Activated T-helper 1 cell treated with anti-CD3 and anti-CD28 coated beads, Interleukin-12 subunit alpha, Interleukin-12 subunit beta, Interleukin-2, Interleukin-4 antibody, amounts not matched to agents 30 ng/mL and 10 ng/mL and 1 ng/mL, durations not matched to agents 14 hours and 24 hours and 36 hours (primary cell): ENCODE measurements at places on chromosomes 4 and X. TPM values are rescaled to one million over a fixed set of nuclear protein-coding genes. Genes with fewer than 3 reads are reported as not detected.
A peak's percentile ranks its signal among the peaks of the same experiment; 100 is the strongest.

GRCh38 chrX:41339148-41339547 is 5.2 kb downstream of the DDX3X start:
- peaks cover 5% of the 10 kb centered on the region for H3K27me3 ChIP-seq
- H3K36me3 ChIP-seq, result peaks cover 55% of the 10 kb centered on the region
- peak overlapping the region; percentile 91 for H3K4me3 ChIP-seq
- peaks cover 40% of the 10 kb centered on the region for H3K4me1 ChIP-seq

DNA sequence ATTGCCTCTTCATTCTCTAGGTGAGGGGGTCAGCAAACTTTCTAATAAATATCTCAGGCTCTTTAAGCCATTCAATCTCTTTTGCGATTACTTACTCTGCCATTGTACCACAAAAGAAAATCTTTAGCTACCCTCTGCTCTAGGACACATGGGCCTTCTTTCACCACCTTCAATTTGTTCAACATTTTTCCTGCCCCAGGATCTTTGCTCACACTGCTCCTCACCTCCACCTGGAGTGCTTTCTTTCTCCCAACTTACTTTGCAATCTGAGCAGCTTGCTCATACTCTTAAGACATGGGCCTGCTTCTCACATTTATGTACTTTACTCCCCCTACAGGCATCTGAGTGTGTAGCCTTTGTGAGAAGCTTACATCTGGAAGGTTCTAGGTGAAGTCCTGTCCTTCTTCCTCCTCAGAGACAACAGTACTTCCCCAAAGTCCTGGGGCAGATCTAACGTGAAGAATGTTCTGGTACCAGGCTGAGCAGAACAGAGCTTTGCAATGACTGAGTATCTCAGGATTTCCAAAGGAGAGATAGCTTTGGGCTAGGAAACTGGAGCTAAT is 55.0 kb upstream of the PRDM5 start:
- H3K4me1 ChIP-seq, result no peaks in the 10 kb centered on the region
- no peak for DNase-seq
- H3K27ac ChIP-seq, result no peak overlapping the region
- no peak overlapping the region for H3K4me3 ChIP-seq

GRCh38 chr4:40196272-40196671 is 559 bp upstream of the RHOH start:
- peak overlapping the region; percentile 95 for H3K4me3 ChIP-seq
- peaks cover 30% of the 10 kb centered on the region for H3K36me3 ChIP-seq
- H3K27me3 ChIP-seq, result no peaks in the 10 kb centered on the region
- peak overlapping the region; percentile 97 for H3K27ac ChIP-seq
- peaks cover 70% of the 10 kb centered on the region for H3K4me1 ChIP-seq
- DNase-seq, result no peak

DNA sequence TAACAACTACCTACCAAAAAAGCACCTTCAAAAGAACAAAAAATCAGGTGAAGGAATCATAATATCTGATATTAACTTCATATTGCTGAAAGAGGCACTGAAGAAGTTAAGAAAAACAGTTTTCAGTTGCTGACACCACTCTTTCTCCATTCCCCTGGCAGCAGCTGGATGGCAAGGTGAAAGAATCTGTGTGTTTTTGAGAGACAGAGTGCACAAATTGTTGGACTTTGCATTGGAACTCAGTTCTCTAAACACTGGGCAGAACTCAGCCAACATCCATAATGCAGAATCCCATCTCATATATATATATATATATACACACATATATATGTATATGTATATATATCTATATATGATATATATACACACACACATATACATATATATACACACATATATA is 408.3 kb upstream of the MAGEC2 start:
- no peaks in the 10 kb centered on the region for H3K36me3 ChIP-seq
- no peaks in the 10 kb centered on the region for H3K4me1 ChIP-seq
- no peak overlapping the region for H3K27ac ChIP-seq
- no peak overlapping the region for H3K4me3 ChIP-seq
- no peak for DNase-seq

GRCh38 chrX:136147976-136148375 is 643 bp downstream of the FHL1 start:
- H3K27ac ChIP-seq, result no peak overlapping the region
- H3K36me3 ChIP-seq, result peaks cover 4% of the 10 kb centered on the region
- peak overlapping the region; percentile 74 for H3K4me3 ChIP-seq
- H3K4me1 ChIP-seq, result peaks cover 20% of the 10 kb centered on the region

DNA sequence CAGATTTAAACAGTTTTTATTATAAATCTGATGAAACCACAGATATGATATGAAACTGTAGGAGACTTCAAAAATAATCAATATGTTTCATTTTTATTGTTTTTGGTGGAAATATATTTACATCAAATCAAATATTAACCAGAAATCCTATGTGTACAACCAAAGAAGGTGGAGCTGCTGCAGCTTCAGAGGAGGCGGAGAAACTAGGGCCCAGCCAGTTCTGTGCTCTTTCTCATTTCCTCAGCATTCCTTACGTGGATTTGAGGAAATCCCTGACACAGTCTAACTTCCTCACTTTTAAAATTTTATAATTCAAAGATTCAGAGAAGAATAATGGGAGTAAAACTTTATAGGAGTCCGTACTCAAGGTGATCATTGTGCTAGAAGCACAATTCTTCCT is 610.7 kb upstream of the CPXCR1 start:
- no peaks in the 10 kb centered on the region for H3K27me3 ChIP-seq
- H3K4me1 ChIP-seq, result no peaks in the 10 kb centered on the region
- H3K36me3 ChIP-seq, result no peaks in the 10 kb centered on the region
- no peak overlapping the region for H3K27ac ChIP-seq
- DNase-seq, result no peak

DNA sequence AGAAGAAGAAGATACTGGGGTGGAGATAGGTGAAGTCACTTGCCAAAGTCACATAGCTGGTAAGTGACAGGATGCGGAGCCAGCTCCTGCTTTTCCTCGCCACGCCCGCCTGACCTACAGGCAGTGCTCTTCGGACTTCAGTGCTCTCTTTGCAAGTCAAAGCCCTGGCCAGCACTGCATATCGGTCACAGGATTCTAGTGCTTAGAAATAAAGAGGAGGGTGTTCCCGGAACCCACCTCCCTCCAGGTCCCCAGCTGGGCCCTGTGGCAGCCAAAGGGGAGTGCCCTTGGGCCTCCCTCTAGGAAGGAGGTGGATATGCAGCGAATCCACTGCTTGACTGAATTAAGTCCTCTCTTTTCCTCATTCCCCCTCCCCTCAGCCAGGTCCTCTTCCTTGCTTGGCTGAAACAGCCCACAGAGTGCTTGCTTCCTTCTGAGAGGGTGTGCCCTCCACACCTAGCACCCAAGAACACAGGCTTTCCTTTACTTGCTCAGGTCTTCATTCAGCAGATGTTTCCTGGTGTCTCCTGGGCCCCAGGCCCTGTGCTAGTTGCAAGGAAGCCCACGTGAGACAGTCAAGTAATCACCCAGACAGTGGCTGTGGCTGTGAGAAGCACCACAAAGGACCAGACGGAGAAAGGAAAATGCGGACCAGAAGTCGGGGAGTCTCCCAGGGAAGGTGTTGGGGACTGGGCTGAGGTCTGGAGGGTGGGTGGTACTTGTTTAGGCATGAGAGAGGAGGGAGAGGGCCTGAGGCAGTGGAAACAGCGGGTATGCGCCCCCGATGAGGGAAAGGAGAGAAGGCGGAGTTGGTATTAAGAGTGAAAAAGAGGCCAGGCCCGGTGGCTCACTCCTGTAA is 14.0 kb upstream of the HMGB3 start:
- no peak overlapping the region for H3K27ac ChIP-seq
- peaks cover 11% of the 10 kb centered on the region for H3K27me3 ChIP-seq
- no peak overlapping the region for H3K4me3 ChIP-seq
- DNase-seq, result no peak

- H3K36me3 ChIP-seq, result no peaks in the 10 kb centered on the region
- DNase-seq, result no peak
- H3K27ac ChIP-seq, result no peak overlapping the region
- H3K27me3 ChIP-seq, result no peaks in the 10 kb centered on the region
Measured at GRCh38 chrX:10239611-10240064, 82.9 kb downstream of the CLCN4 start.

The PLP1 gene
- total RNA-seq, result not detected in 2 replicates

The MCF2 gene
- 0.34 and 0.52 TPM in 2 replicates for total RNA-seq

The CTAG2 gene
- total RNA-seq, result not detected in 2 replicates

DNA sequence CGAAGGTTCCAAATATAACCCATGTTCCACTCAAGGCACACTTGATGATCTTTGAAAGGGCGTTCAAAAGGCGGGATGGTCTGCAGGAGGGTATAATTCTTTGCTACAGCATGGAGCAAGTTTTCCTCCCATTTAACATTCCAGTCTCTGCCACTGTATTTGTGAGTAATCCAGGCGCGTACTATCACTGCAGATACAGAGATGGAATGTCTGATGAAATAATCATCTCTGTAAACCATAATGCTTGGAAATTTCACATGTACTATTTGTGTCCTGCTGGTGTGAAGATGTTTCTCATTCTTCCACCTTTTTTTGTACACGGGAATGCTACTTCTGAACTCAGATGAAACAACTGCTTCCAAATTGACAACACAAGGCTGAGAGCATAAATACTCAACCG is 15.5 kb downstream of the SEL1L3 start:
- H3K27ac ChIP-seq, result no peak overlapping the region
- DNase-seq, result no peak
- H3K36me3 ChIP-seq, result peaks cover 28% of the 10 kb centered on the region
- no peak overlapping the region for H3K4me3 ChIP-seq
- H3K4me1 ChIP-seq, result peaks cover 62% of the 10 kb centered on the region

GRCh38 chrX:150038315-150038714 is 100.0 kb upstream of the EOLA2 start:
- no peaks in the 10 kb centered on the region for H3K36me3 ChIP-seq
- H3K4me1 ChIP-seq, result no peaks in the 10 kb centered on the region
- no peak overlapping the region for H3K4me3 ChIP-seq
- no peak for DNase-seq
- H3K27ac ChIP-seq, result no peak overlapping the region
